ENCODE measurements at places on chromosomes 7 and 10.

DNA sequence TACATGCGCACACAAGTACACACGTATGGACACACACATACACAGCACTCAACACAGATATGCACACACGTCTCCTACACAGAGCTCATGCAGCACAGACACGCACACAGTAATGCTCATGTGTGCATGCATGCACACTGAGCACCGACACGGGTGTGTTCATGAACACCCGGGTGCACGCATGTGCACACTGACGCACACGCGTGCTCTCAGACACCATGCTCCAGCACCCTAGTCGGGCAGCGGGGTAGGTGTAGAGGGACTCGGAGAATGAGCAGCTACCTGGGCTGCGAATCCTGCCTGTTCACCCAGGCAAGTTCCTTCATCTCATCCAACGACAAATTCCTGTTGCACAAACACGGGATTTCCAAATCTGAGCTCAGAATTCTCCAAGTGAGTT, 184.7 kb downstream of the MAD1L1 start:
- no peak for DNase-seq

DNA sequence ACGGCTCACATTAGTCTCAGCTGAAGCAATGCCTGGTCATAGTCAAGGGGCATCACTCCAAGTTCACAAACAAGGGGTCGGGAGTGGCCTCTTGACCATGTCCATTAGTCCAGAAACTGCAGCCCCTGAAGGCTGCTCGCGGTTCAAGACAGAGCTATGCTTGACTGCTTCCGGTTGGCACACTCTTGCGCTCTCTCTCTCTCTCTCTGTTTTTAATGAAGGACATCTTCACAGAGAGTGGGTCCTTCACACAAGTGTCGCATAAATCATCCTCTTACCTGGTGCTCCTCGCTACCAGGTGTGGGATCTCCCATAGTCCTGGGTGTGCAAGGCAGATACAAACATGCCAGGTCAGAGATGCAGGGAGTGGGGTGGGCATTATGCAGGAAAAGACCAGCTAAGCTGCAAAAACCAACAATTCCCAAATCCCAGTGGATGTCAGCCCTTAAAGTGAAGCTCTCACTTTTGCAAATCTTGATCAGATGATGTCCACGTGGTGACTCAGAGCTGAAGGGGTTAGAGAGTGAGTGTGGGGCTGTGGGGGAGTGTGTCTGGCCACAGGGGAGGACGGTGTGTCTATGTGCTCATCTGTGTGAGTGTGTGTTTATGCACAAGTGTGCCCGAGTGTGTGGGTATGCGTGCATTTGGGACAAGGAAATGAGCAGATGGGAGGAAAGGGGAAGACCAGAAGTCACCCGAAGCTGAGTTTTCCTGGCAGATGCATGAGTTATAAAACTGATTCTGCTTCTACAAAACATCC, 83.7 kb upstream of the PPP2R2D start:
- DNase-seq, result no peak

GRCh38 chr10:115998301-115998700, 274.7 kb downstream of the GFRA1 start:
- DNase-seq, result no peak

GRCh38 chr10:77455561-77455960, 182.0 kb downstream of the KCNMA1 start:
- no peak for DNase-seq

- DNase-seq, result no peak
These were observed 21.9 kb downstream of the ATXN7L1 start for GRCh38 chr7:105854498-105854897.

DNA sequence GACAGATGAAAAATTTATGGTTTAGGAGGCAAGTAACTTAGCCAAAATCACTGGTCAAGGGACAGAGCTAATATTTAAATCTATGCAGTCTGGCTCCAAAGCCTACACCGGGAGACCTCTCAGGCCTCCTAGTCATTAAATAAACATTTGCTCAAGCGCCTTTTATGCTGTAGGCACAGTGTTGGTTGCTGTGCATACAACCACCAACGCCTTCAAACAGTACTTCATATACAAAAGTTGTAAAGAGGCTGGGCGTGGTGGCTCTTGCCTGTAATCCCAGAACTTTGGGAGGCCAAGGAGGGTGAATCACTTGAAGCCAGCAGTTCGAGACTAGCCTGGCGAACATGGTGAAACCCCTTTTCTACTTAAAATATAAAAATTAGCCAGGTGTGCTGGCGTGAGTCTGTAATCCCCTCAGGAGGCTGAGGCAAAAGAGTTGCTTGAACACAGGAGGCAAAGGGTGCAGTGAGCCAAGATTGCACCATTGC, 159.8 kb downstream of the MAGI2 start:
- DNase-seq, result no peak

DNA sequence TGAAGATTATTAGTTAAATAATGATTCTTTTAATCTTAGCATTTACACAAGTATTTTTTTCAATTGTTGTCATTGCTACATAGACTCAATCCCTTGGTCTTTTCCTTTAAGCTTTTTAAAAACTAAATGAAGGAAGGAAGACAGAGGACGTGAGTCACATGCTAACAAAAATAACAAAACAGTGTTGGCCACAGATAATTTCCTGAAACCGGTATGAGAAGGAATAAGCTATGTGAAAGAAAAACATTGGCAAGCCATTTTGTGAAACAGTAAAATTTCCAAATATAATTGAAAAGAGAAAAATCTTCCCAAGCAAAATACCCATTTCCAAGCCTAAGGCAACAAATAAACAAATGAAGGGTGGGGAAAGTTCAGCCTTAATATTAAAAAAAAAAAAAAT, 223.0 kb downstream of the AHR start:
- DNase-seq, result peak; percentile 37

DNA sequence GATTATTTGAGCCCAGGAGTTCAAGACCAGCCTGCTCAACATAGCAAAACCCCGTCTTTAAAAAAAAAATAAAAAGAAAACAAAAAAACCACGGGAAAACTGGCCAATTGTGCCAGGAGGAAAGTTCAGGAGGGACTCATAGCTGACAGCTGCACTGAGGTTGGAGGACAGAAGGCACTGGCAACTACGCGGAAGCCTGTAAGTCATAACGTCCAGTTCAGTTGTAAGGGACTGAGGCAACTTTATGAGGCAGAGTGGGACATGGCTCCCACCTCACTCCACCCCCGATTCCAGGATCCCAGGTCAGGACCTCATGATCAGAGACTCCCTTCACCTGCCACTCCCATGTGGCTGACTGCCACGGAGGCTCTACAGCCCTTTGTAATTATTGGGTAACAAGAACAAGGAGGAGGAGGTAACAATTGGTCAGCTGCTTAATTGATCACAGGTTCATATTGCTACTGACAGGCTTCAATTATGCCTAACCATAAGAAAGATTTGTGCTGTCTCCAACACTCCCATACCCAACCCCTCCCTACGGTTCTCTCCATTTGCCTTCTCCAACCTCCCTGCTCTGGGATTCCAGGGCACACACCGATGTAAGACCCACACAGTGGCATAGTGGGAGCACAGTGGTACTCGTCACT, 1.9 kb upstream of the CCL24 start:
- no peak for DNase-seq

DNA sequence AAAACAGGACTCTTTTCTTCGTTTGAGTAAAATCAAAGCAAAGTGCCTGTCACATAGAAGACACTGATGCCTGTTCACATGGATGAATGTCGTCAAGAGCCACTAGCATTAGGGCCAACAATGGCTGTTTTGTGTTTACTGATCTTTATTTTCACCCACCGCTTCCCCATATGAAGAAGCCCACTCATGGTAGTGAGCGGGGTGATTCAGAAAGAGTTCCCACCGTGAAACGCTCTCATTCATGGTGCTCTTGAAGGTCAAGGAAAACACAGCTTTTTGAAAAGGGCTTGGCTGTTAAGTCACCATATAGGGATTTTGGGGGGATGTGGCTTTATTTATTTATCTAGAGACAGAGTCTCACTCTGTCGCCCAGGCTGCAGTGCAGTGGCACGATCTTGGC, 12.5 kb downstream of the PROSER2 start:
- DNase-seq, result peak; percentile 55

- DNase-seq, result no peak
These were observed 21.1 kb downstream of the KLLN start for GRCh38 chr10:87842220-87842641.

DNA sequence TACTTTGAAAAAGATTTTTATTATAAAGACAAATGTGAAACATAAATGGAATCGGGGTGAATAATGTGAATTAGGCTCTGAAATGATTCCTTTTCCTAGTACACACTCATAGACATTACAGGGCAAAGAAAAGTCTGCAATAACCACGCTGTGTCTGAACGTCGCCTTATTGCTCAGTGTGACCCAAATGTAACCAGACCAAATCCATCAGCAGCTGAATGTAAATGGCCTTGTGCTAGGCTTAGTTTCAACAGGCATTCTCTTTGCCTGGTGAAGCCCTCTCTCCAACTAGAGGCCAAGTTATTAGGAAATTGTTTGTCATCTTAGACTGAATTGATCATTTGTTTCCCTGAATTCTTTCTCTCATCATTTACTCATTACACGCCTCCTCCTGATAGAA, 225.5 kb downstream of the CHCHD3 start:
- no peak for DNase-seq

- no peak for DNase-seq
These were observed 53.5 kb downstream of the EPDR1 start for GRCh38 chr7:37973915-37974314.

DNA sequence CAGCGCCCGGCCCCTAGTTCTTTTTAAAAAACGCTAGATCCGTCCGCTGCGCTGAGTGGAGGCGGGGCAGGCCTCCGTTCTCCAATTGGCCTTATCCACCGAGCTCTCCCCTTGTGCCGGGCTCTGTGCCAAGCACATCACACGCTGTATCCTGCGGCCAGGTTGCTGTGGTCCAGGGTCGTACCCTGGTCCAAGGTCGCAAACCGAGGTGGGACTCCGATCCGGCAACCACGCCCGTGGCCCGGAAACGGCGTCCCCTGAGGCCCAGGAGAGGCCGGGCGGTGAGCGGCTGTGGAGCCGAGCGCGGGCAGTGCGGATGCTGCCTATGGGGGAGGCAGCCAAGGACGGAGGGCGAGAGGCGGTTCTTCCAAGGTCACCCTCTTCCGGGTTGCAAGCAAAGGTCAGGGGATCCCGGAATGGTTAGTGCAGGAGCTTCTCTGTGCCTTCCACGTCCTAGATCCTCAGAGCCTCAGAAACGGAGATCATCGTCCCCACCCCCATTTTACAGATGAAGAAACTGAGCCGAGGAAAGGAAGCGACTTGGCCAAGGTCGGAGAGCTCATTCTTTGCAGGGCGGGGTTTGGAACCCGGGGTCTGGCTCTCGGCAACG, 72.4 kb upstream of the LRRC4 start:
- DNase-seq, result no peak

GRCh38 chr10:5840314-5841307, 27.4 kb upstream of the GDI2 start:
- peak; percentile 54 for DNase-seq

GRCh38 chr10:69069090-69070042, 18.5 kb upstream of the SRGN start:
- DNase-seq, result peak; percentile 58

DNA sequence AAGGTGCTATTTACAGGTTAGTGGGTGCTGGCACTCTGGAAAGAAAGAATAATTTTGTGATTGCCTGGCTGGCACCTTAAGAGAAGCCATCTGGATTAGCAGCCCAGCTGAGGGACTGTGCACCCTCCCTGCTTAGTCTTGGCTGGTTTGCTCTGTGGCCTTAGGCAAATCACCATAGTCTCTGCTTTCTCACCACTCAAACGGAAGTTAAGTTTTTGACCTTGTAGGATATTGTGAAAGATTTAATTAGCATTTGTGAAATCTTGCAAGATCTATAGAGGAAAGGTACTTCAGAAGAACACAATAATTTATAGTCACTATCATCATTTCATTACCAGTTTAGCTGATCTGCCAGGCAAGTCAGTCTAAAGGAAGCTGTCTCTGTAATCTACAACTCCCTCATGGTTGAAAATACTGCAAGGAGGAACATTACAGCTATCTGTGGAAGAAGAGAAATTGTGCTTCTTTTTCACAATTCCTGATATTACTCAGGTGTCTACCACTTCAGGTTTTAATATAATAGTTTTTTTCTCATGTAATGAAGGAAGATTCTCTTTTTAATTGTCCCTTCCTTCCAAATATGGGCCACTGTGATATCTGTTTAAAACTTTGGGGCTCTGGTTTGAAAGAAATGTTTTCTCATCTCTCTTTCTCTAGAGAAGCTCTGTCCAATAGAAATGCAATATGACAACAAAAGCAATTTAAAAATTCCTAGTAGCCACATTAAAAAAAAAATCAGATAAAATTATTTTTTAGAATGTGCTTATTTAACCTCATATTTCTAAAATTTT, 219.6 kb downstream of the PTEN start:
- no peak for DNase-seq

- no peak for DNase-seq
These were observed 435.3 kb downstream of the GATA3 start for GRCh38 chr10:8489823-8490222.

GRCh38 chr7:147199868-147200267, 1083.3 kb downstream of the CNTNAP2 start:
- DNase-seq, result no peak

DNA sequence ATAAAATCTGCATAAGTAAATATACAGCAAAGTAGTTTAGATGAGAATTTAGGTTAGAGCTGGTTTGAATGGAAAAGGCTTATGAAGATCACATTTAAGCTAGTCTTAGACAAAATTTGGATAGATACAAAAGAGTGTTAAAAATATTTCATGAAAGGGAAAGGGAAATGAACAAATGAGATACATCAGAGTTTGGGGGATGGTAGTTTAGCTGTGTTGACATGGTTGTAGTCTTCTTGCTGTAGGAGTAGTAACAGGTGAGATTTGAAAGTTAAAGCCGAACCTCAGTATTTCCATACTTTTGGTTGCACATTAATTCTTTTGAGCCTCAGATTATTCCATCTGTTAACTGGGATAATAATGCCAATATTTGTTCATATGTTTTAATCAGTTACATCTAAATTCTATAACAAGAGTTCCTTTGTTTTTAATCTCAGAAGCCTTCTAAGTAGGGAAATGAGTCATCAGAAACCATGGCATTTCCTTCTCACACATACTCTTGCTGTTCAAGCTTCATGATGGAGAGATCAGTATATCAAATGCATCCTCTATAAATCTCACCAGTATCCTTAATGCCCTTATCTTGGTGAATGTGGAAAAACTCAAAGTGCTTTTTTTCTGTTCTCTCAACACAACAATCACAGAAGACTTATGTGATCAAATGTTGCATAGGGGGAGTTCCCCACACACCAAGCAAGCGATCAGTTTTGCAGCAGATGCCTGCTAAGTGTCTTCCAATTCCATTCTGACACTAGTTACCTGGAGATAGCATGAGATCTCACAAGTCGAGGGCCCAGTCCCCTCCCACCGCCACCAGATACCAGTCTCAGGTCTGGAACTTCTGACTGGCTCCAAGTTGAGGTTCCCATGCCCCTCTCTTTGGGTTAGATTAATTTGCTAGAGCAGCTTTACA, 84.7 kb downstream of the MAPK8 start:
- no peak for DNase-seq

GRCh38 chr10:54148508-54148907, 652.5 kb downstream of the PCDH15 start:
- DNase-seq, result no peak

- no peak for DNase-seq
These were observed 19.7 kb downstream of the TRDMT1 start for GRCh38 chr10:17181751-17182150.

Data from spinal cord (tissue), 10 donors.